Vagina (tissue), 2 donors: ENCODE measurements at places on chromosomes 4 and X. TPM values are rescaled to one million over a fixed set of nuclear protein-coding genes. Genes with fewer than 3 reads are reported as not detected.

DNA sequence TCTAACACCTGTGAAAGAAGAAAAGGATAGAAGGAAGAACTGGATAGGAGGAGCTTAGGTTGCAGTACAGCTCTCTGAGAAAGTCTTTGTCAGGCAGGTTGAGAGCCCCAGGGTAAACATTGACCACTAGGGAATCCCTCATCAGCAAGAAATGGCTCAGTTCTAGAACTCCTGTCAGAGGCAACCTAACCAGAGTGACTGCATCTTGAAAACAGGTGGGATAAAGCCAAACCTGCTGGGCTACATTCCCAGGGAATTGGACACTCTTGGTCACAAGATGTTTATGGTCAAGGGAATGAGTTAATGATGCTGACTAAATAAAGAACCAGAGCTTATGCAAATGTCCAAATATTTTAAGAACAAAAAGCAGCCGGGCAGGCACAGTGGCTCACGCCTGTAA is 108.3 kb upstream of the MED14 start:
- DNase-seq: no peak

DNA sequence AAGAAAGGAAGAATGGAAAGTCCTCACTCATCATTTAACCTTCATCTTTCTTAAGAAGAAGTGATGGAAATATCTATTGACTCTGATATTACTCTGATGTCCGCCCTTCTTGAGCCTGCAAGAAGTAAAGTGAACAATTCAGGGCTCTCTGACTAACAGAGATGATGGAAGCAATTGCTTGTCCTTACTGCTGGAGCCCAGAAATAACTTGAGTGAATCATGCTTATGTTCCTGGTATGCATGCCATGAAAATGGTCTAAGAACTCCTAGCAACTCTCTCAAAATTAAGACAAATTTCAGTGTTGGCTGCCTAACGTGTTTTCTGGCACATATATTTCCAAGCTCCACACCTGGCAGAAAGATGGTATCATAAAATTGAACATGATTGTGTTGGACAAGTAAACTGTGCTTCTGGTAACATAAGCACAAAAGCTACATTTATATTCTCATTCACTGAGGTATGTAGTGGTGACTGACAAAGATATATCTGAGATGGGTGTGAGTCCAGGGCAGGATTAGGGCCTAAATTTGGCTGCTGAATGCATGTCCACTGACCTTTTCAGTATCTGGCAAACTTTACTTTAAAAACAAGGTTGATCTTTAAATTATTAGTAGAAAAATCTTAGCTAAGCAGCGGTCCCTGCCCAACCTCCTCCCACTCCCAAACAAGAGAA is 109.2 kb upstream of the OTUD4 start:
- no peak for DNase-seq

GRCh38 chrX:2508648-2509335 is 8.0 kb upstream of the DHRSX start:
- no peak for DNase-seq

DNA sequence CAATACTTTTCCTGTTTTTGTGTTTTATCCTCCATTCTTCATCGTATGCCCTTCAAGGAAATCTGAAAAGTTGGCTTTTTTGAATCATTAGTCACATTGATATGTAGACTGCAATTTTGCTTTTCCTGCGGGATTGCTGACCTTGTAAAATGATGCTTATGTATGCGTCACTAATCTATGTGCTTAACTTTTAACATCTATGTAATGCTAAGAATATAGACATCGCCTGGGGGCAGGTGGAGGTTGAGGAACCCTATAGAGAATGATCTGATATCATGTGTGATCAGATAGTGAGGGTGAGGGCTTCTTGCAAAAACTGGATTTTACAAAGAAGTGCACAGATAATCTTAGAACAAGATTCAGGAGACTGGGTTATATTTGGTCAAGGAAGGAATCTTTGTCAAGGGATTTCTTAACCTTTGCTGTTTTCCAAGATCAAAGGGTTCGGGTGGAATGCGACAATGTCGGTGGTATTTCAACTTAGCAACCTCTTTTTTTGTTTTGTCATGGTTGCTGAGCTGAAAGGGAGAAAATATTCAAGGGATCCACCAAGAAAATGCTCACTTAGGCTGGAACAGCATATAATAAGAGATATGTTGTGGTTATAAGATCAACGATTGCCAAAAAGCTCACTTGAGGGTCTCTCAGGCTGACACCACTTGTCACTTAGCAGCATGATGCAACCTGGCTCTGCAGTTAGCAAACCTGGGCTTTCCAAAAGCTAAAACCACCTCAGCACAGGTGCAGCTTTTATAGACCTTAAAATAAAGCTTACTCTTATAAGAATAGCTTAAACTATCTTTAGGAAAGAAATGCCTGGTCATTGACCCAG is 70.6 kb upstream of the PUDP start:
- no peak for DNase-seq

DNA sequence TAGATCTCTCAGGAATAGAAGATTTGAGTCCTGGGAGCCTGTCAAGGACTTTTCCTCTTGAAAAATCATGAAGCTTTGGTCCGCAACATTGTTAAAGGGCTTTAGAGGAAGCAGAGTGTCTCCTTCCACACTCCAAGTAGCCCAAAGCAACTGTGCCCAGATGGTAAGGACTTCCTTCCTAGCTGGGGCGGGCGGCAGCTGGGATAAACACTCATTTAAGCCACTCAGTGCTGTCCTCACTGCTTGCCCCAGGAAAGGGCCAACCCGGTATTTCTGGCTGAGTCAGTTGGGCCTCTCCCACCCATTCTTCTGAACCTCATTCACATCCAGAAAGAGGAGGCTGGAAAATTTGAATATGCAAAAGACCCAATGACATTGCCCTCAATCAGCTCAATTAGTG is 144.3 kb downstream of the CHIC2 start:
- no peak for DNase-seq

Gene IGSF1
- total RNA-seq: 1.2 TPM
